Large intestine (tissue), 12 donors: ENCODE measurements at places on chromosomes 16 and 17. TPM values are rescaled to one million over a fixed set of nuclear protein-coding genes. Genes with fewer than 3 reads are reported as not detected.
A peak's percentile ranks its signal among the peaks of the same experiment; 100 is the strongest.

- peak; percentile 27 for DNase-seq
Observed at GRCh38 chr16:68417711-68418301, 30.5 kb downstream of the SMPD3 start.

DNA sequence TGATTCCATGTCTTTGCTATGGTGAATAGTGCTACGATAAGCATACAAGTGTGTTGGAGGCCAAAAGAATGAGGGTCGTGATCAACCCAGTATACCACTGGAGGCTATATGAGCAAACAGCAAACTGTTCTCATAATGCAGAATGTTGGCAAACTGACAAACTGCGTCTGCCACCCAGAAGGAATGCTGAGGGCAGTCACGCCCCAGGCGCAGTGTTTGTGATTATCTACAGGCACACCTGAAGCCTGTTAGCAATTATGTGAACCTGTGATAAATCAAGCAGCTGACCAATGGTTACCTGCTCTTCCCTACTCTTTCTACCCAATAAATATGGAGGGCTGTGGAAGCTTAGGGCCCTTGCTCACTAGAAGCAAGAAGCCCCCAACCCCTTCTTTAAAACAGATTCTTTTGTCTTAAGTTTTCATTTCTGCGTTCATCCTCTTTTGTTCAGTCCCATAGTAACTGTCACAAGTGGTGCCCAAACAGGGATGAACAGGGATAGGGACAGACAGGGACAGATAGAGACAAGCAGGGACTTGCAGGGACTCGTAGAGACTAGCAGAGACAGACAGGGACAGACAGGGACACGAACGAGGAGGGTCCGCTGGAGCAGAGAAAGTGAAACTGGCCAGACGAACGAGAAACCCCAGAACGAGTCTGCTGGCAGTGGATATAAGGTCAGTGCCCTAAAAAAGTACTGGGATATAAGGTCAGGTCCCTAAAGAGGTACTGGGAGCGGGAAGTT lies 25.1 kb downstream of the CD300LG start:
- peak; percentile 47 for DNase-seq

- DNase-seq: no peak
Observed at GRCh38 chr16:53779186-53779585, 75.2 kb downstream of the FTO start.

DNA sequence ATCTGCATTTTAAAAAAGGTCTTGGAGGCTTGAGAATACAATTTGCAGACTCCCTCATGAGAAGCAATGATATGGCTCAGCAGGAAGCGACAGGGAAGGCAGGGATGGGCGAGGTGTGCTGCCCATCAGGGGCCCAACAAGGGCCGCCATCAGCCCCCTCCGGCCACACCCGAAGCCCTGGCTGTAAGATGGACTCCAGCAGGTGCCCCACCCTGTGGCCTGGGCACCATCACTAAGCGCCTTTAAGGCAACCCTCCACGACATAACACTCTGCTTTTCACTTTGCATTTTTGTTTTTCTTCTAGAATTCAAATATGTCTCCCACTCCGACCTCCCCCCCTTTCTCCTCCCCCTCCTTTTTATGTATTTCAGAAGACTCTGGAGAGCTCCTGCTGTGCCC lies 52.2 kb upstream of the RCVRN start:
- no peak for DNase-seq

DNA sequence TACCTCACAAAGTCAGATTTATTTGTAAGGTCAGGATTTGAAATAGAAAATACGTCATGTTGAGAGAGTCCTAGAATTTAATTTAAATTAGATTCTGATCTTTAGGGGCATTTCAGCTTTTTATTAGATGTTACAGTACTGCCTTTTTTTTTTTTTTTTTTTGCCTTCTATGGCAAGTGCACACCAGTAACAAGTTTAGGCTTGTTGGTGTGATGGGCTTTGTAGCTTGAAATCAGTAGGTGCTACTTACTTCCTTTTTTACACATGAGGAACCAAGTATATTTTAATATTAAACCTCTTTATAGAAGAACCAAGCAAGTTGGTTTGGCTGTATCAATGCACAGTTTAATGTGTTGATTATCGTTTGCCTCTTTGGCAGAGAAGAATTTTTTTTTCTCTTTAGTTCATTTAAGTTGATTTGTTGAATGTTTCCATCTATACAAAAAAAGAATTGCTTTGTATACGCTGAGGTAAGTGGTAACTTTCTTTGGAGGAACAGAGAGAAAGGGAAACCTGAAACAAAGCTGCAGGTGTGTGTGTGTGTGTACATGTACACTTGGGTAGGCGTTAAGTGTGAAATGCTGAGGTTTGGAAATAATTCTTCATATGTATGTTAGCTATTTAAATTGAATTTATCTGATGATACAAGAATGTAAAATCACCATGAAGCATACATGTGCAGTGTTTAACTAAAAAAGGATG lies 15.7 kb downstream of the RBL2 start:
- no peak for DNase-seq

GRCh38 chr16:58678716-58679115 lies 5.9 kb downstream of the SLC38A7 start:
- DNase-seq: no peak

DHRS7C gene
- polyA plus RNA-seq: 0.24 TPM

SLC35G6 gene
- polyA plus RNA-seq: 0.52 TPM

ZNF624 gene
- polyA plus RNA-seq: 5.3 TPM
